ENCODE measurements at places on chromosomes 13 and 19.

DNA sequence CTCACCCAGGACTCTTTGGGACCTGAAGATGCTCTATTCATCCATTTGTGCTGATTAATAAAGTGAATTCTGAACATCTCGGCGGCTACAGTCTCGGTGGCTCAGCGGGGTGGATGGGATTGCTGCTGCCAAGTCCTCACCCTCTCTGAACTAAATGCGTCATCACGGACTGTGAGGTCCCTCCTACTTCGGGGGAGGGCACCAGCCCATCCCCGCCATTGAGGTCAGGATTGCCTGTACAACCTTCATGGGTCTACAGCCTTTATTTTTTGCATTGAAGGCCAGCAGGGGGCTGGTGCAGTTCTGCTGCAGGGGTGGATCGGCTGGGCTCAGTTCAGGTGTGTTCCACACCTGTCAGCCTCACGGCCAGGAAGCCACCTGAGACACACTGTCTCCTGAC lies 181.8 kb downstream of the COL4A1 start:
- no peak for DNase-seq

GRCh38 chr13:40206241-40207000 lies 460.0 kb downstream of the FOXO1 start:
- no peak for DNase-seq

DNA sequence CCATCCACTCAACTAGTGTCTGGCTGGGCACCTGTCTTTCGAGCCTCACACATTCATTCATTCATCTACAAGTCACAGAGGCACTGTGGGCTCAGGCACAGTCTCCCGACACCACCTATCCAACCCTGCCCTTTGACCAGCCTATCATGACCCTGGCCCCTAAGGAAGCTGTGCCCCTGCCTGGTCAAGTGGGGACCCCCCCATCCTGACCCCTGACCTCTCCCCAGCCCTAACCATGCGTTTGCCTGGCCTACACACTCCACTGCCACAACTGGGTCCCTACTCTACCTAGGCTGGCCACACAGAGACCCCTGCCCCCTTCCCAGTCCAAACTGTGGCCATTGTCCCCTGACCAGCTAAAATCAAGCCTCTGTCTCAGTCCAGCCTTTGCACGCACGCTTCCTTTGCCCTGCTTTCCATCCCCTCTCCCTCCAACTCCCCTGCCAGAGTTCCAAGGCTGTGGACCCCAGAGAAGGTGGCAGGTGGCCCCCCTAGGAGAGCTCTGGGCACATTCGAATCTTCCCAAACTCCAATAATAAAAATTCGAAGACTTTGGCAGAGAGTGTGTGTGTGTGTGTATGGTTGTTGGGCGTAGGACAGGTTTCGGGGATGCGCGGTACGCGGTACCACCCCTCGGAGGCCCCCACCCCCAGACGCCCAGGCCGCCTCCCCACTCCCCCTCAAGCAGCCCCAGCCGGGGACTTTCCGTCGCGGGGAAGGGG lies 404 bp upstream of the IL27RA start:
- no peak for DNase-seq

DNA sequence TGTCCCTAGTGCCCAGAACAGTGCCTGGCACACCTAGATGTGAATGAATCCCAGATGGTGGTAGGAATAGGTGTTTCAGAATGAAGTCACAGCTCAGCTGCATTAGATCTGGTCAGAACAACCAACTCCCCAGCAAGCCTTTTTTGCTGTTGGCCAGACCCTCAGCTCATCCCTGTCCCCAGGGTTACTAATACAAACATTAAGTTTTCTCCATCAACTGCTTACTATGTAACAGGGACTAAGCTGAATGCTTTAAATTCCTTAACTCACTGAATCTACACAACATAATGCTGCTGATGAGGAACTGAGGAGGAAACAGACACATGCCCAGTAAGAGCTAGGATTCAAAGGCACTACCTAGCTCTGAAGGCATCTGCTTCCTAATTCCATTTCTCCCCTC lies 18.8 kb downstream of the SMG9 start:
- DNase-seq = no peak

DNA sequence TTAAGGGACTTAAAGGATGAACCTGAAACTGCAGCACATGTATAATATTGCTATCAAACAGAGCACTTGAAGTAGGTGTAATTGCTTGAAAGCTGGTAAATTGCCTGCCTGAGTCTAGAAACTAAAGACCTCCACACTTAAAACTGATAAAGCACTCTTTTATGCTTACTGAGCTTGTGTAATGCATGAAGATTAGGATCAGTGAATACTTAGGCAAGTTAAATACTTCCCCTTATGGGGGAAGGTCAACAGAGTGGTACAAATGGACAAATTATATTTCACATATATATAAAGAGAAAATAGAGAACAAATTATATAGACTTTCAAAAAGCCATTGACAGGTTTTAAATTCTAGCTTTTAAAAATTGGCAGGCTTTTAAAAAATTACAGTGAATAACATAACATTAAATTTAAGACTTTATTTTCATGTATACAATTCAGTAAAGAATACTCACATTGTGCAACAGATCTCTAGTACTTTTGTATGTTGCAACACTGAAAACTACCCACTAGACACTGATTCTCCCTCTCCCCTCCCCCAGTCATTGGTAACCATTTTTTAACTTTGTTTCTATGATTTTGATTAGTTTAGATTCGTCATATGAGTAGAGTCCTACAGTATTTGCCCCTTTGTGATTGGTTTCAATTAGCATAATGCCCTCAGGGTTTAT lies 23.9 kb downstream of the PIBF1 start:
- no peak for DNase-seq

GRCh38 chr13:44191504-44192171 lies 182.0 kb upstream of the SERP2 start:
- no peak for DNase-seq

- peak; percentile 31 for DNase-seq
Observed at GRCh38 chr19:44747739-44748425, 626 bp upstream of the BCL3 start.

DNA sequence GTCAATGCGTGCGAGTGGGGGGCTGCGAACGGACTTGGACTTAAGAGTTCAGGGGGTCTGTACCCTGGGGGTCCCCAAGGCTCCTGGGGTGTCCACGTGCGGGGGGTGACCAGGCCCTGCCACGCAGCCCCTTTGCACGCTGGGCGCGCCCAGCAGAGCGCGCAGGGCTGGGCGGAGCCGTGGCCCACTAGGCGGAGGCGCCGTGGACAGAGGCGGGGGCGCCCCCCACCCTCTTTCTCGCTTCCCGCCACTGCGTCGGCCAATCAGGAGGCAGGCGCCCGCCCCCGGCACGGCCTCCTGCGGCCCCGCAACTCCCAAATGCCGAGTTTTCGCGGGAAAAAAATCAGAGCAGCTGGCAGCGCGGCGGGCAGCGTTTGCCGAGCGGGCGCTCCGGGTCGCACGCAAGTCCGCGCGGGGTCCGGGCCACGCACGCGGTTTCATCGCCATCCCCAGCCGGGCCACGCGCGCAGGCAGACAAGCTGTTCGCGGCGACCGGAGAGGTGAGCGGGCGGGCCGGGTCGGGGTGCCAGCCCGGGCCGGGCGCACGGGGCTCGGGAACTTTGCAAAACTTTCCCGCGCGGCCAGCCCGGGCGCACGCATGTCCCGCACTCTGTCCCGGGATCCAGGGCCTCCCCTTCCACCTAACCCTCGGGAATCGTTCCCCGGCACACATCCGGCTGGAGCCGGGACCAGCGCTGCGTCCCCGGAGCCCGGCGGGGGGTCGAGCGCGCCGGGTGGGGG lies at the start of gene UHRF1:
UHRF1 (plus strand) TSS at position 346 of the 741 bp plus-strand sequence. CDS start 1,385 bp downstream, outside the sequence.
- peak; percentile 86 for DNase-seq

DNA sequence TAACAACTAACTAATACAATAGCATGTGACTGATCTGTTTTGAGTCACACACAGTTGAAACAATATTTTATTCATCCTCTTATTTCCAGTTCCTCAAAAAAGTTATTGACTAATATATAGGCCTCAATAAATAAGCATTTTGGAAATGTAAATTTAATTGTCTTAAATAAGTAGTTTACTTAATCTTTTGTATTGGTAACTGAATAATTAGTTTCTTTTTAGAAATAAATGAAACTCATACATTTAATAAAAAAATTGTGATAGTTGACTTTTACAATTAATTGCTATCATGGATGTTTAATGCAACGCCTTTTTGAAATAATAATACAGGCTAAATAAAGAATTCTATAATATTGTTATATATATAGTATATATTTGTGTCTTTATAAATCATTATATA lies 500.8 kb upstream of the PCDH20 start:
- no peak for DNase-seq

- no peak for DNase-seq
Observed at GRCh38 chr13:45807520-45808099, 43.9 kb downstream of the SIAH3 start.

- DNase-seq = no peak
Observed at GRCh38 chr19:14437578-14438140, 4.6 kb downstream of the PKN1 start.

DNA sequence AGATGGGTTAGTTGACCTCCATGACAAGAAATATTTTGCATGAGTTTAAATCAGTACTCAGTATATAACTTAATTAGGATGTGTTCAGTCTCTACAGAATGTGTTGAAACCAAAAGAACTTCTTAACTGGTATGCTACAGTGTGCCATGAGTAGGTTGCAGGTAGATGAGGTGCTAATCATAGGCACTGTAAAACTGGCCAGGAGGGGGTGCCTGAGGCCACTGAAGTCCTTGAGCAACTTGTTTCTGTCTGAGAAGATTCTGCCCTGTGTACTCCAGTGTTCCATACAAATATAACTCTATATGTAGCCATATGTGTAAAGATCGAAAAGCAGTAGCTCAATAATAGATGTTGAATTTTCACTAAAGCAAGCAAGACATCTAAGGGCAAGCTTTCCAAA lies 549.2 kb upstream of the KLF12 start:
- DNase-seq = no peak

GRCh38 chr13:85659493-85659892 lies 139.7 kb downstream of the SLITRK6 start:
- DNase-seq = no peak

DNA sequence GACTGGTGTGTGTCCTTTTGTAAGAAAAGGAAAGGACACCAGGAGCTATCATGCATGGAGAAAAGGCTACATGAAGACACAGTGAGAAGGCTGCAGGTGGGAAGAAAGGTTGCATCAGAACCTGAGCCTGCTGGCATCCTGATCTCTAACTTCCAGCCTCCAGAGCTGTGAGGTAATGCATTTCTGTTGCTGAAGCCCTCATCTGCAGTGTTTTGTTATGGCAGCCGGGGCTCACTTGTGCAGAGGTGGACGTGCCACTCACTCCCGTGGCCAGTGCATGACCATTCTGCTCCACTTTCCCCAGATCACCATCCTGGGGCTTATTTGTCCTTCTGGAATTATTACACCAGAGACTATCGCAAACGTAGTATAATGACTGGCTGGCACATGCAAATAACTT lies 155.3 kb downstream of the IRS2 start:
- DNase-seq = no peak

- no peak for DNase-seq
Observed at GRCh38 chr13:106418556-106418955, 116.9 kb downstream of the EFNB2 start.

DNA sequence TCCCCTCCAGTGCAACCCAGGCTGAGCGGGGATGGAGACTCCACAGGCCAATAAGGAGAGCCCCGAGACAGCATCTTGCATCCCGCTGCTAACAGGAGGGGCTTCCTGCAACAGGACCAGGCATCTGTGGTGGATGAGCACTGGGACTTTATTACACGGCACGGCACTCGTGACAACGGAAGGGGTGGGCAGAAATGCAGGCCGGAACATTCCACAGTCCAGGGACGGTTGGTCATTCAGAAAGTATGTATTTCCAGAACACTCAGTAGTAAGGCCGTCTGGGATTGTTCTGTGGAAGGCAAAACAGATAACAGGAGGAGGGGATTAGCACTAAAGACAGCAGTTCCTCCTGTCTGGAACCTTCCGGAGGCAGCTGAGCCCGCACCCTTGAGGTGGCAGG lies 3.3 kb upstream of the TM6SF2 start:
- DNase-seq = no peak

- DNase-seq = no peak
Observed at GRCh38 chr13:102903659-102904407, 58.0 kb downstream of the ERCC5 start.

Data from activated T-cell treated with anti-CD3 and anti-CD28 coated beads for 48 hours (primary cell).